Esophagus squamous epithelium (tissue), 5 donors: ENCODE measurements at places on chromosomes 3 and 15.

GRCh38 chr15:87155771-87156170 lies 1076.1 kb downstream of the AGBL1 start:
- DNase-seq, result no peak

- DNase-seq, result no peak
Measured at GRCh38 chr3:53478166-53478830, 16.1 kb upstream of the CACNA1D start.

GRCh38 chr15:56871867-56872266 lies 46.6 kb upstream of the TCF12 start:
- no peak for DNase-seq

- DNase-seq, result no peak
Measured at GRCh38 chr3:123021996-123022510, 5.5 kb downstream of the SEMA5B start.

DNA sequence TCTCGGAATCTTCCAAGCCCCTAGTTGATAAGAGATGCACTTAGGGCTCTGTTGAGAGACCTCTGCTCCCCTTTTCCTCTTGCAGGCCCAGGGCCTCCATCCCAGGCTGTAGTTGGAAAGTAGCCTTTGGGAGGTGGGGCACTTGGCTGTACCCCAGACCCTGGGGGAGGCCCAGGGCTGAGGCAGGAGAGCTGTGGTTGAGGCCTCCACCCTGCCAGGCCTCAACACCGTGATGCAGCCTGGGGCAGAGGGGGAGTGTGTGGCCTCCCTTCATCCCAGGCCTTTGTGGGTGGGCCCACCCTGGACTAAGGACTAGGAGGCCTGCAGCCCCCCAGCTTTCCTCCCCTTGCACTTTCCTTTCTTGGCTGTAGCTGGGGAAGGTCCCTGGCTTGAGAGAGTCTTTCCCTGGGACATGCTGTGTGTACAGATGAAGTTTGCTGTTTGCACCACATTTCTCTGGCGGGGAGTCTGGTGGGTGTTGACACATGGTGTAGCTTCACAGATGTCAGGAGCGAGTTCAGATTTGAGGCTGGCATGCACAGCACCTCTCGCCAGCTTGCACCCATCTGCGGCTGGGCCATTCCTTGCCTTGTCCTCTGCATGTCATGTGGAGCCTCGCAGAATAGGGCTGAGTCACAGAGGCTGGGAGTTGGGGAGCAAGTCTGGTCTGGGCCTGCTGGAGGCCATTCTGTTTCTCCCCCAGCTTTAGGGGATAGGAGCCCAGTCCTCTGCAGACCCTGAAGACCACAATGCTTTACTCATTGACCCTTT lies 13.7 kb downstream of the PLEKHO2 start:
- no peak for DNase-seq

DNA sequence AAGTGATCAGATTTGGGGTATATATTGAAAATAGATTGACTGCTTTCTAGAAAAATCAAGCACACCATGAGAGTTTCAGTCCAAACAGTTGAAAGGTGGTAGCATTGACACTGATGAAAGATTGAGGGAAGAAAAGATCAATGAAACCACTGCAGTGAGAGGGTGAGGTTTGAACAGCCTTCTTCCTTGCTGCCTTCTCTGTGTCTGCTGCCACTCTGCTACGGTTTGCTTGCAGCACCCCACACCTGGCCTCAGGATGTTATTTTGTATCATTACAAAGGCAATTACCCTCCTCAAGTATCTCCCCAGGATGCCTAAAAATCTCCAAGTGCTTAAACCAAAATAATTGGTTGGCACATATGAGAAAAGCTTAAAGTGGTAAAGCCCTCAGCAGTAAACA lies 683.6 kb upstream of the ARPP21 start:
- DNase-seq, result no peak

GRCh38 chr3:21664996-21665395 lies 86.0 kb downstream of the ZNF385D start:
- no peak for DNase-seq

DNA sequence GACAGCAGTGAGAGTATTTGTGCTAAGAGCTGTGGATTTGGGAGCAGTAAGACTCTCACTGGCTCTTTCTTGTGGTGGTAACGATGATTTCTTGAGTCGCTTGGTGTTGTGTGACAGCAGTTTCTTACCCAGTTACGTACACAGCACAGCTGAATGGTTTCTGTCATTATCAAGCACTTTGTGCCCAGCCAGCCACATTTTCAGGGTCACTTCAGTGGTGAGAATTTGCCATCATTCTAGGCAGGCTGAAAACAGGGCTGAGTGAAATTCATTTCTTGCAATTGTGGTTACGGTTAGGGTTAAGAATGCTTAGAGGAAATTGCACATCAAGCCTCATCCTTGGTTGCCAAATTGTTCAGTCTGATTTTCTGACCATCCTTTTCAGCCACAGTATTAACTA lies 130.1 kb downstream of the RYR3 start:
- DNase-seq, result no peak

DNA sequence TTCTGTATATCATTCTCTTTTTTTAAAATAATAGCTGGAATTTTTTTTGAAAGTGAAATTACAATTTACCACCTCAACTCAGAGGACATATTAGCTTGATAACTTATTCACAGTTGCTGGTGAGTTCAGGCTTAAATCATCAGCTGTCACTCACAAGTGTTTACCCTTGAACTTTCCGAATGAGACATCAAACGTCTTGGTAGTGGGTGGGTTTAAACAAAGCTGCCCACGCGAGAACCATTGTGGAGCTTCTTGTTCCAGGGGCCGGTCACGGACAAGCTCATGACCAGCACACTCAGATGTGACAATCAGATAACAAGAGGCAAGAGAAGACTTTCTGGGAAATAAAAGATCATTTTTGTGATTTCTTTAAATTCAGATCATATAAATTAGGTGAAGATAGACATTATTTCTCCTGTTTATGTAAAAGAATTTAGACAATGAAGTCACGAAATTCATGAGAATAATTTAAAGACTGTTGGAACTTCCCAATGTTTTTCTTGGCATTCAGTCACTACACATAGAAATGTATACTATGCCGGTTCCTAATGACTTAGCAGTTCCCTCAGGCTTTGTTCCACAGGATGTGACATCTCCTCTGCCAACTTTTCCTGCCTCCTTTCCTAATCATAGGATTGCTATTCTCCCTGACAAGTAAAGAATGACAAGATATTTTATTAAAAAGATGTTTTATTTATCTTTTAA lies 29.3 kb downstream of the BTD start:
- no peak for DNase-seq

DNA sequence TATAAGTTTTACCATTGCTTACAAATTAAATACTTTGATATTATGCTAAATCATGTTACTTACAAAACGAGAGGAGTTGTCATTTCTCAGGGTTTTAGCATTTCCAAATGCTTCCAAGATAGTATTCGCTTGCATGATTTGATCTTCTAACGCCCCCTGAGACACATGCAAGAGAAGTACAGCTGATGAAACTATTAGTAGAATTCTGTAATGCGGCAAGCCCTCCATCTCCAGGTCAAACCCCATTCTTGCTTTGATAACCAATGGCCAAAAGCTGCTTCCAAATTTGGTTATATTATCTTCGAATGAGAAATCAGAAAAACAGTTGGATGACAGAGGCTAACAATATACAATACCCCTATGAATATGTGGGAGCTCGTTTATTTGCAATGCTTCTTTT lies 14.7 kb downstream of the MYH15 start:
- DNase-seq, result no peak

- no peak for DNase-seq
Measured at GRCh38 chr3:26307787-26308186, 314.8 kb upstream of the LRRC3B start.

DNA sequence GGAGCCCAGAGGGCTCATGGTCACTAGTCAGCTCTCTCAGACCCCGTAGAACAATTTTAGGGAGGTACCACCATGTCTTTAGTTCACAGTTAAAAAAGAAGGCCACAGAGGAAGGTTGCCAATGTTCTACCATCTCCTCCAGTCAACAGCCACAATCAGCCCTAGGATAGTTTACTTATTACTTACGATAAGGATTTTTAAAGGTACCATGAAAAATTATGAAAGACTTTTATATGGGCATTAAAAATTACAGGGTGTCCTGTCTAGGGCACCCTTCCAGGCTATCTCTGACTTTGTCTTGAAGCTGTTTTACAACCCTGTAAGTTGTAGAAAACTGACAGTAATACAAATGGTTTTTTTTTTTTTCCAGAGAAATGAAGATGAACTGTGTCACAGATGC lies 57.9 kb downstream of the CAPN7 start:
- no peak for DNase-seq

GRCh38 chr3:149475451-149476060 lies 1.1 kb downstream of the TM4SF4 start:
- no peak for DNase-seq

GRCh38 chr3:188207941-188208515 lies 54.1 kb downstream of the LPP start:
- no peak for DNase-seq

DNA sequence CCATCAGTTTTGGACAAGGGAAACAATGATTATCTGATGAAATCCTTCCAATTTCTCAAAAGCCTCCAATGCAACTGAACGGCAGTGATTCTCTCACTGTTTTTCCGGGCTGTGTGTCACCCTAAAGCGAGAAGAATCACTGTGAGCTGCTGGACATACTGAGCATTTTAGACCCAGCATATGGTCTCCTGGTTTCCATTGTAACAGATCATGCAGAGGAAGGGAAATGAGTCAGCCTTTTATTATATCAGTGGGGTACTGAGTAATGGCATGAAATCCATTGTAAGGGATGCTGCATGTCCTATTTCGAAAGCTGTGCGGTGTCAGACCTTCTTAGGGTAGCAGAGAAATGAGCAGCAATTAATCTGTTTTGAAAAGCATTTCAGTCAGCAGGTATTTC lies 287.1 kb downstream of the IL5RA start:
- DNase-seq, result no peak

DNA sequence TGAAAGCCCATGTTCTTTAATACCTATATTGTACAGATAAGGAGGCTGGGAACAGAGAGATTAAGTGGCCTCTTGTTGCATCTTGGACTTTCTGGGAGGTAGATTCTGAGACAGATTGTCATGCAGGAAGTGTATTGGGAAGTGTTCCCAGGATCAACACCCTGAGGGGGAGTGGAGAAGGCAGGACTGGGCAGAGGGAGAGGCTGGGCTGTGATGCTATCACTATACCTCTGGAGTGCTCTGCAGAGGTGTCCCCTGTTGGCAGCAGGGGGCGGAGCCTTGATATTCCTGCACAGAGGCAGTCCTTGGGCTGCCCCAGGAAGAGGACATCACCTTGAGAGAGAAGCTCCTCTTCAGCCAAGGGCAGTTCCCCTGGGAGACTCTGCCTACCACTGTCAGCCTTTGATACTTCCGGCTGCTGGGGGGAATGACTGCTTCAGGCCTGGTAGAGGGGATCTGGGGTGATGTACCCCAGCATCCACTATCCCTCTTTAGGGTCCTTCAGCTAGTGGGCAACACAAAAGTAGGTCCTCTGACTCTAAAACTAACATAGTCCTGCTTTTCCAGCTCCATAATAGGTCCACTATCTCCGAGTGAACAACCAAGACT lies 97.4 kb upstream of the RNU6-1 start:
- DNase-seq, result no peak

DNA sequence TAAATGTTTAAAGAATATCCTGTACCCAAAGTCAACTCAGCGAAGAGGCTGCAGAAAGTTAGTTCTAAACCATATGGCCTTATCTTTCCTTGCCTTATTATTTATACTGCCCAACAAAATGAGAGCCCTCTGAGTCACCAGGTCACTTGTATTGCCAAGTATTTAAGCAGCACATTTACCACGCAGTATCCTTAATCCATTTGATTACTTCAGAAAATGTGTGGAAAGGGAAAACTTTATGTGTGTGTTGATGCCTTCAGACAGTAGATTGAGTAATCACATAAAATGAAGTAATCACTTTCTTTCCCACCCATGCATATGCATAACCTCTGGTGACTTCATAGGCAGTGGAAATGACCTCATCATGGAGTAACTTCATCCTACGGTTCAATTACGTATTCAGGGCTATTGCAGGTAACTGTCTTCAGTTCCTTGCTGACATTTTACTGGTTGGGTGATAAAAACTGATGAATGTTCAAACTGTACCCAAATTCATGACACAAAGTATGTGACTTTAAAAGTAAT lies 7.5 kb upstream of the CADPS start:
- no peak for DNase-seq

DNA sequence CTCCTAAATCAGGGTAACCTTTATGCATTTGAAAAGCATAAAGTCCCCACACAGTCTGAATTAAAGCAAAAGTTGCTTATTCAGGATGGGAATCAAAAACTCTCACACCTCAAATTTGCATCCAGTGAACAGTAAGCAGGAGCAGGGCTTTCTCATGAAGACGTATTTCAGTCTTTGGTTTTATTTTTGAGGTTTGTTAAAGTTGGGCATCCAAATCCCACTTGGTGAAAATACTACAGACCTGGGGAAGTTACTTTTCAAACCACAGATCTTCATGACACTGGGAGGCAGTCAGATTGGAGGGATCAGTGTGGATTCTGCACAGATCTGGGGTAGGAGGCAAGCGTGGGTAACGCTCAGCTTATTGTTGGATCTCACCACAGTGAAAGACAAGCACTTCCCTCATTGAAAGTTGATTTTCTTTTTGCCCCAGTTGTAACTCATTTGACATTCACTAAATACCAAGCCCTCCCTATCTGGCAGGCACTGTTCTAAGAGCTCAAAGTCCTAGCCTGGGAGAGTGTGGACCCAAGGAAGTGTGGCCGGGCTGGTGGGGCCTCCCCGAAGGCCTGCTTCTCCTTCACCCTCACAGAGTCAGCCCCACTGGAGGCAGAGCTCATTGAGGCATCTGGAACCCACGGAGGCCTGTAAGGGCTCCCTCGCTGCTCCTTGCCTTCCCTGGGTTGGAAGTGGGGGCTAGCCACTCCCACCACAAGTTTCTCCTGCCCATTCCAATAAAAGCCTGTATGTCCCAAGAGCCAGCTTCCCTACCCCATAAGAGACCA lies 783 bp upstream of the ISG20 start:
- DNase-seq, result no peak

- no peak for DNase-seq
Measured at GRCh38 chr15:97457203-97457847, 503.2 kb upstream of the ARRDC4 start.

GRCh38 chr3:108293858-108294257 lies 2.5 kb upstream of the HHLA2 start:
- DNase-seq, result no peak

DNA sequence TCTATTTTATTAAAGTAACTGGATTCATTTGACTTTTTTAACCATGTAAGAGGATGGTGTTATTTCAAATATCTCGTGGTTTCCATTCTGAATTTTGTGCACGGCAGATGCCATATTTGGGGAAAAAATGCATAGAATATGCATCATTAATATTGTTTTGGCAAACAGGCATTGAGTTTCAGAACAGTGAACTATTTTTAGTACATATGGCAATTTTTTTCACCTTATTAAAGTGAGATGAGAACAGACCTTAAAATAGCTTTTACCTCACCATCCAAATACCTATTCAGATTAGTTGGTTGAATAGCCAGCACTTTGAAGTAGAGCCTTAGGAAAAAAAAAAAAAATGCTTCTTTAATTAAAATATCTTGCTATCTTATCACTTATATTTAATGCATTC lies 117.3 kb upstream of the FLNB start:
- no peak for DNase-seq

- DNase-seq, result no peak
Measured at GRCh38 chr3:107251819-107252218, 125.4 kb upstream of the CCDC54 start.
